ENCODE measurements at places on chromosomes 16 and 17.

- no peak for DNase-seq
These were observed 9.3 kb upstream of the CDK3 start for GRCh38 chr17:75991396-75991795.

DNA sequence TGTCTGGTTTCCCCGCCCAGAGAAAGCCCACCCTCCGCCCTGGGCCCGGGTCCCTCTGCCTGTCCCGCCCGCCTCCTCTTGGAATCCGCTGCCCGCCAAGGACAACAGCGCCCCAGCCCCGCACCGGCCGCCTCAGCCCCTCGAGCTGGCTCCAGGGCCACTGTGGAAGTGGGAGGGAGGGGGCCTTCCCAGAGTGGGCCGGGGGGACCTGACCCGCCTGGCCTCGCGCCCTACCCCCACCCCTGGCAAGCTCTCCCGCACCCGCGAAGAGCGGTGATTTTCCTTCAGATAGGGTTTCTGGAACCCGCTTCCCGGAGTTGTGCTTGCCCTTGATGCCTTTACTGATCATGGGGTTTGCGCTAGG is 2.3 kb upstream of the CBX8 start:
- DNase-seq: no peak

- no peak for DNase-seq
These were observed 32.0 kb upstream of the PLLP start for GRCh38 chr16:57316390-57317017.

DNA sequence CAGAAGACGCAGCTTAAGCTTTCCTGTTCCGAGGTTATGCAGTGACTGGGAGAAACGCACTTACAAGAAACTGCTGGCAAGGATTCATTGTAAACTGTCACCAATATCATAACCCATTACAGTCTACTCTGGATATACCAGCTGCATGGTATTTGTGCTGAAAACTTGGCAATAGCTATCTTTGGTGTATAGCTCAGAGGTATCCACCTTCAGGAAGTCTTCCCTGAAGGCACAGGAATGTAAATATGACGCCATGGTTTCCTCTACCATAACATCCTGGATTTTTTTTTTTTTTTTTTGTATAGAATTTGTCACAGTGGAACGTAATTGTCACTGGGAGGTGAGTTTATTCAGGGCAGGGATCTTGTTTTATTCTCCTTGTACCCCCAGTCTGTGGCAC is 406.2 kb downstream of the GRIN2A start:
- no peak for DNase-seq

- DNase-seq: no peak
These were observed 132.8 kb downstream of the SEC14L1 start for GRCh38 chr17:77273397-77274085.

Measured in foreskin keratinocyte (primary cell).